ENCODE measurements at places on chromosomes 5 and 9.
A peak's percentile ranks its signal among the peaks of the same experiment; 100 is the strongest.

GRCh38 chr5:58013542-58014258 is 446.2 kb downstream of the PLK2 start:
- no peak for DNase-seq

DNA sequence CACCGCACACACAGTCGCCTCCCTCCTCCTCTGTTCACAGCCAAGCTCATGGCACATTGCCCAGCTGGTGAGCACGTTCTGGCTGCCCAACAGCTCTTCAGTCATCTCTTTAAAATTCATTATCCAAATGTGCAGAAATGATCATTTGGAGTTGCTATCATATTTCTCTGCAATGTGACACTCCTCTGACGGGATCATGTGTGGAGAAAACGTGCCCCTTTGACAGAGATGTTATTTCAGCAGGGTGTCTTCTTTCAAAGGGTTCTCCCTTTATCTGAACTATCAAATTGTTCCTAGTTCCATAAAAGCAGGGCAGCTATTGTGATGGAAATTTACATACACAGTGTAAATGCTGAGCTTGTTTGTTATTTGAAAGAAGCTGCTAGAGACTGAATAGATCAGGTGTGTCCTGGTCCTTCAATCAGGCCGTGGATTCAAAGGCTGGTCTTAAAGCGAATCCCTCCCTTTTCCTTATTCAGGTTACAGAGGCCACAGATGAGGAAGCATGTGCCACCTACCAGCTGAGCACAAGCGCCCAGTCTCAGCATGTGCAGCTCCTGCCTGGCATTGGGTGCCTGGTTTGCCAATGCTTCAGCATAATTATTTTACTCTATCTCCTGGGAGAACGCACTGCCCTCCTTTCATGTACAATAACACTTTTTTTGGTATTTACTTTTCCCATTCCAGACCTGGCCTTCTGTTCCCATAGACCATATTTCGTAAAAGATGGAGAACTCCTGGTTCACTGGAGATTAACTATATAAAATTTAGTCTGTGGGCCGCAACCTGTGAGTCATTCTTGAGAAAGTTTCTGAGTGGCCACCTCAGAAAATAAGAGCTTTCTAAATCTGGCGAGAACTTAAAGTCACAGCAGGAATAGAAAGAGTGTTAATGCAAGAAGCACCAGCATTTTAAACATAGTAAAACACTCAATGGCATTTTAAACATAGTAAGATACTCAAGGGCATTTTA is 433.7 kb downstream of the ENC1 start:
- DNase-seq: peak; percentile 55

DNA sequence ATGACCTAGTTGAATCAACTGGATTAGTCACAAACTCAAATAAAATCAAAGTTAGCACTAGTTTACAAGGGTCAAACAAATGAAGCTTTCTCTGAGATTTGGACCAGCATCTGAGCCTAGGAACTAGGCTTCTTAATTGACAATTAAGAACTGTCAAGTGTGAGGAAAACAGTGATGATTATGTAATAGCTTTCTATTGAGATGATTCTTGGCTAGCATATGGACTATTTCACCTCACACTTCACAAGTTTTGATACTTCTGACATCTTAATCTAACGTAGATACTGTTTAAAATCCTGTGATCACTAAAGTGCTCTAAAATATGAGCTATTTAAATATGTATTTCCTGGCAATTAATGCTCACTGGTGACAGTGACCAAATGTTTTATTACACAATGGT is 542.9 kb downstream of the EFNA5 start:
- DNase-seq: no peak

GRCh38 chr5:129405222-129405621 is 54.9 kb upstream of the ADAMTS19 start:
- DNase-seq: no peak

- DNase-seq: no peak
Observed at GRCh38 chr5:1960595-1961303, 78.0 kb upstream of the IRX4 start.

- DNase-seq: no peak
Observed at GRCh38 chr9:6905850-6906375, 148.1 kb downstream of the KDM4C start.

GRCh38 chr9:34498553-34498952 is 24.2 kb downstream of the ENHO start:
- no peak for DNase-seq

DNA sequence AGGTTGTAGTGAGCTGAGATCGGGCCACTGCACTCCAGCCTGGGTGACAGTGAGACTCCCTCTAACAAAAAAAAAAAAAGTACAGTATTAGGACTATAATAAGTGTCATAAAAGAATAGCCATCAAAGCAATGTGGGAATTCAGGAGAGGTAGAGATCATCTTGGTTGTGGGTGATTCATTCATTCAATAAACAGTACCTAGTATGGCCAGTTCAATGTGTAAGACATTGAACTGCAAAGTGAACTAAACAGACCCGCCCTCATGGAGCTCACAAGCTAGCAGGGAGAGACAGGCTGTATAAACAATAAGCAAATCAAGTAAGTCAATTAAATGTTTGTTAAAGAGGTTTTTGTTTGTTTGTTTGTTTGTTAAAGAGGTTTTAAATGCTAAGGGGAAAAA is 146.1 kb upstream of the RANBP3L start:
- no peak for DNase-seq

GRCh38 chr5:16260000-16260399 is 80.4 kb upstream of the MARCHF11 start:
- no peak for DNase-seq

GRCh38 chr5:141705469-141705868 is 23.4 kb upstream of the ARAP3 start:
- no peak for DNase-seq

GRCh38 chr9:134561427-134562145 is 80.0 kb upstream of the COL5A1 start:
- DNase-seq: no peak

DNA sequence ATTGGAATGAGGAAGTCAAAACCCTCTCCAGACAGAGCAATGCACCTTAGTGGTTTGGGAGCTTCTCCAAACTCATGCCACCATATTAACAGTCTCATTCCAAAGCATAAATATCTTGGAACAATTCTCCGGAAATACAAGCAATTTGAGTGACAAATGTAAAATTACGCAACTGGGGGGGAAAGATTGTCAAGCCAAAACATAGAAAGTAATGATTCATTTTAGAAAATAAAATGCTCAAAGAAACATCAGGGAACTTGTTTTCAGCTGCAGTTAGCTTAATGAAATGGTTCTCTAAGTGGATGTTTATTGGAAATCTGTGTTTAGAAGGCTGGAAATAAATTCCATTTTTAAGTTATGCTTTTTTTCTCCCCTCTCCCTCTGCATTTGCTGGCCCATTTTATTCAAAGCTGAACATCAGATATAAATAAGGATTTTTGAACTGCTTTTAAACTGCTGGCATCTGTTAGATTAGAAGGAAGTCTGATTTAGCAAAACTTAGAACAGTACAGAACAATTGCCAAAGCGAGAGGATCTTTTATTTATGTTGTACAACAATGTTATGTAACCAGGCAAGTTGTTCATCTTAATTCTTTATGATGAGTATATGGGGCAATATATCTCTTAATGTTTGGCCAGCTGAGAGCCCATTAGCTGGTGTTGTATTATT is 551.9 kb downstream of the PRELID2 start:
- no peak for DNase-seq

DNA sequence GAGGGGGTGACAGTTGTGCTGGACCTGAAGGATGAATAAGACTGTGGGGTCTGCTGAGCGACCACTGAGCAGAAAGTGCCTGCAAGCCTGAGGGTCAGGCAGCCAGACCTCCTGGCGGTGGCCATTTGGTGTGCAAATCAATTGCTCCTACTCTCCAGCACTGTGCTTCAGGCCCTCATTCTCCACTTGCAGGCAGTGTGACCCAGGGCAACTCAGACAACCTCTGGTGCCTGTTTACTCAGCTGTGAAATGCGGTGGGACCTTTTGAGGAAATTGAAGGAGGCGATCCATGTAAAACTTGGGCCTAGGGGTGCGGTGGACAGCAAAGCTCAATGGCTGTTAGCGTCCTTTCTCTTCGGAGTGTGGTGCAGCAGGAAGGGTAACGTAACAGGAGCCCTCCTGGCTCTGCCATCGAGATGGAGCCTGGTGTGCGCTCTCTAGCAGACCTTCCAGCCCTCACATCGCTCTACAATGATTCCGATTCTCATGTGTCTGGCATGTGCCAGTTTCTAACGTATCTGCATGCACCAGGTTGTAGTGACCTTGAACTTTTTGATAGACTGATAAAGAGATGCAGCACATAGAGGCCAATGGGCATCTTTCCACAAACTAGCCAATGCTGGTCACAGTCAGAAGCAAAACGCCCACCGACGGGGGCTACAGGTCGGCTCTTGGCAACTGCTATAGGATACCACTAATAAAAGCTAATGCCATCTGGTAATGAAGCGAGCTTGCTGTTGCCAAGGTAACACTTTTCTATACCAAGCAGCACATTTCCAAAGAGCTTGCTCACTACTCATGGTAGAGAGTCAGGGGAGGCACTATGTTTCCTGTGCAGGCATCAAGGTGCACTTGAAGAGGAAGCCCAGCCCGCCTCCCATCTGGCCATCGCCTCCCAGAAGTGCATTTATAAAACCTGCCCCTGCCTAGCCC is 159.7 kb upstream of the RAPGEF1 start:
- no peak for DNase-seq

- DNase-seq: no peak
Observed at GRCh38 chr9:752201-752600, 89.3 kb upstream of the DMRT1 start.

DNA sequence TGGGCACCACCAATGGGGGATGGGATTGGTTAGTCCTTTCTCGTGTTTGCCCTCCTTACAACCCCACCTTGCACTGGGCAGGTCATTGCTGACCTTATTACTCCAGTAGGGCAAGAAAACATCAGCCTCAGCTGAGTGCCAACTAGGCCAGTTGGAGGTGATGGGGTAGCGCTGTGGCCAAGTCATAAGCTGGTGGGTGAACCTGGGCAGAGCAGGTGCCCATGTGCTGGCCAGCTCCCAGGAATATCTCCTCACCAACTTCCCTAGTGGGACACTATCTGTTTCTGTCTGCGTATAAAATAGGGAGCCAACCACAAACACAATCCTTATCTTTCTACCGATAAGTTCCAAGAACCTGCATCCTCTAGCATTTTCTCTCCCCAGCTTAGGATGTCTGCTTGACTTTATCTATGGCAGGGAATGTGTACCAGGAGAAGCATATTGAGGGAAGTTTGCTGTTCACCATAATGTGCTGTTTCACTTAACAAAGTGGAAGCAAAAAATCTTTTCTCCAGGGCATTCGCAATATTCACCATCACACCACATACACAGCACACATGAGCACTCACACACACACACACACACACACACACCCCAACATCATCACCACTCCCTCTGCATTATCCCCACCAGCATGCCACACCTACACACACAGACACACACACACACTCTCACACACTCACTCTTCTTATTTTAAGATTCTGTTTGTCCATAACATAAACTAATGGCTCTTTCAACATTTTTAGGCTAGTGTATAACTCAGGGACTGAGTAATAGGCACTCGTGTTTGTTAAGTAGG is 390.0 kb downstream of the ENC1 start:
- DNase-seq: no peak

GRCh38 chr5:146699664-146700418 is 178.7 kb downstream of the PPP2R2B start:
- no peak for DNase-seq

DNA sequence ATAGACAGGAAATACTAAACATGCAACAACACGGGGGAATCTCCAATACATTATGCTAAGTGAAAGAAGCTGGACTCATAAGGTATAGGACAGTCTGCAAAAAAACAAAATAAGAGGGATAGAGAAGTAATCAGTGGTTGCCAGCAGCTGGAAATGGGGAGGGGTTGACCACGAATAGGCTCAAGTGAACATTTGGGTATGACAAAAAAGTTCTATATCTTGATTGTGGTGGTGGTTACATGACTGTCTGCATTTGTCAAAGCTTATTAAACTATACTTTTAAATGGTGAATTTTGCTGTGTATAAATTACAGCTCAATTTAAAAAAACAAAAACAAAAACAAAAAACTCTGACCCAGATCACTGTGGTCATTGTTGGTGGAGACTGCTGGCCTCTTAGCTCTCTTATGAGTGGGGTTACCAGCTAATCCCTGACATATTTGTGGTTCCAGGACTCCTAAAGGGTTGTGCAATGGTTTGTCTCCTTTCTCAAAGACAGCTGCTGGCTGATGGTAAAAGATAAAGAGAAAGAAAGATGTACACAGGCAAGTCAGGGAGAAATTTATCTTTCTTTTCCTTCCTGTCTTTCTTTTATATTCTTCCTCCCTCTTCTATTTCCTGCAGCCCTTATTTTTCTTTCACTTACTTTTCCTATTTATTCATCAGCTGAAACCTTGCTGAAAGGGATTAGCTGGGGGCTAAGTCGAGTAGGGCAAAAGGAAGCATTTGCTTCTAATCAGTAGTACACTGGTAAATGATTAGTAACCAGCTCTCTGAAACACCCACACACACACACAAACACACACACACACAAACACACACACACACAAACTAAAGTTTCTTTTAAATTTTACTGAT is 42.6 kb upstream of the APC start:
- no peak for DNase-seq

DNA sequence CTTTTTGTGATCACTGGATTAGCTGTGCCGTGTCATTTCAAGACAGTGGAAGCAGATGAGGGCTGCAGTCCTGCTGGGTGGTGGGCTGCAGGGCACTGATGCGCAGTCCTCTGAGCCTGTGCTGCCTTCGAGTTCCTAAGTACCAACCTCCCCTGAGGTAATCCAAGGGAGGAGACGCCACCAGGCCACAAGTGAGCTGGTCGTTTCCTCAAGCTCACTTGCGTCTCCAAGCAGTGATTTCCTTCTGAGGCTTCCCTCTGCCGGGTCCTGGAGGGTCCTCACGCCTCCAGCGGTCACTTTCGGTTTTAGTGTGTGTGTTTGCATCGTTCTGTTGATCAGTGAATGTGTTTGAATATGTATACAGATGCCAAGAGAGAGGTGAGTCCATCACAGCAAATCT is 115.7 kb downstream of the TRIO start:
- no peak for DNase-seq

GRCh38 chr5:14351845-14352712 is 208.9 kb downstream of the TRIO start:
- DNase-seq: peak; percentile 25
